ENCODE measurements at places on chromosomes 6 and 20.

GRCh38 chr6:140230282-140230681, 855.8 kb upstream of the CITED2 start:
- DNase-seq = no peak

DNA sequence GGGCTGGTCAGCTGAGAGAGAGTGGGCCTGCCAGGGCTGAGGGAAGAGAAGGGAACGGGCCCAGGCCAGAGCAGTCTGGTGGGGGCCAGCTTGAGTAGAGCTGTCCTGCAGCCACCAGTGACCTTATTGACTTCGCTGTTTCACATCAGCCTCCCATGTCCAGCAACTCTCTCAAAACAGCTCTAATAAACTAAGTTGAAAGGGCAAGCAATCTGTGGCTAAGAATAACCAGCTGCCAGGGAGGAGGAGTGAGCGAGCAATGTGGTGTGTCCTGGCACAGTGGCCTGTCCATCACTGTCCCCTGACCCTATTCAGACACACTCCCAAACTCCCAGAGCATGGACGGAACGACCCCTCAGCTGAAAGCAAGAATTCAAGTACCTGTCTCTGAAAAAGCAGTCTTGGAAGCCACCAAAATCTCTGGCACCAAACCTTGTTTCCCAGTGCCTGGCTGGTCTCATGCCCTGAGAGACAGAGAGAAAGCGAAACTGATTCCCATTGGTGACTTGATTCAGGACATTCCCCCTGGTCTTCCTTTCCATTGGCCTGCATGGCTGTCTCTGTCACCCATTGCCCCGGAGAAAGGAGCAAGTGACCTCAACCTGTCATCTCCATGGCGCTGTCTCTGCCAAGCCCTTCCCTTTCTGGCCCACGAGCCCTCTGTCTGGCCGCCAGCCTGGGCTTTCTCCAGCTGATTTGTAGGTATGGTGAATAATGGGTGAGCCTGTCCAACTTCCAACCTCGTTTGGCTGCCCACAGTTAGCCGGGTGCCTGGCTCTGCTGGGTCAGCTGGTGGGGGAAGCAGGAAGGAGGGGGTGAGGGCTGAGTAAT, at the start of gene DDO:
TSS of gene DDO (minus strand) at position 490 of the 831 bp plus-strand sequence. CDS start 2,113 bp downstream, outside the sequence.
- DNase-seq = no peak

DNA sequence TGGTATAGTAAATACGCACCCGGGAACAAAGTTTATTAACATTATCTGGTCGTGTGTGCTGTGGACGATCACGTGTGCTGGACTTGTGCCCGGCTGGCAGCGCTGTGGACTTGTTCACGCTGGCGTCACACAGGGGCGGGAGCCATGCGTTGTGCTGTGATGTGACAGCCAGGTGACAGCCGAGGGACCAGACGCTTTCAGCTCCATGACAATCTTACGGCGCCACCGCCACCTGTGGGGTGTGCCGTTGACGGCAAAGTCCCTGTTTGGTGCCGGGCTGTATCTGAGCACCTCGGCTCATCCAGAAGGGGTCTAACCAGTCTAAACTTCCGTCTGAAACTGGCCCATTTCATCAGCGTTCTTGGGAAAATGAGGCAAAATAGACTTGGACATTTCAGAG, 25.2 kb downstream of the DLL1 start:
- DNase-seq = no peak

DNA sequence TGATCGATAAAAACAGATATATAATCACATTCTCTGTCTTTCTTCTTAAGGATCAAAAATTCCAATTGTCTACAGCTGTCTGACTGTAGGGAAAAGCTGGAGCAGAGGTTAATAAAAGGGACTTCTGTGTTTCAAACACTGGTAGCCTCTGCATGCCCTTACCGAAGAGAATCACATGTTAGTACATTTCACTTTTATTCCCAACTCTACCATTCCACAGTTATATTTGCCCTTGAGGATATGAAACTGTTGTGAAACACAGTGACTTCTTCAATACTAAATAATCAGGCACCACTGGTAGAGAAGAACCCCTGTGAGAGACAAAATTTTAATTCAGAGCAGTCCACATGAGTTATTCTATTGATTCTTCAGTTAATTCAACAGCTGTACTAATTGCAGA, 1187.3 kb upstream of the CITED2 start:
- no peak for DNase-seq

GRCh38 chr6:170314983-170315382, 8.4 kb downstream of the FAM120B start:
- no peak for DNase-seq

DNA sequence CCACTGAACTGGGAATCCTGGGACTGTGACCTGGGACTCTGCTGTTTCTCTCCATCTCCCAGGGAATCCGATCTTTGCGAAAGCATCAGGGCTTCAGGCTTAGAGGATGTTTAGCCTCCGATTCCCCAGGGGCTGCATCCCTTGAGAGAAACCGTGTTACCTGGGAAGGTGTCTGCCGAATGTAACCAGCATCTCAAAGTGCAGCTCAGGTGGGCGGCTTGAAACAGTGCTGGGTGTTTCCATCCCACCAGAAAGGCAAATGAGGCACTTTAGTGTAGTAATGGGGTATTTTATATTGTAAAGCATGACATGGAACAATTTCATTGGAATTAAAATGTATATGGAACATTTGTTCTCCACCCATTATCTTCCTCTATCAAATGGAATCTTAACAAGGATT, 15.2 kb downstream of the CDH4 start:
- DNase-seq = no peak

GRCh38 chr6:154909821-154910220, 85.3 kb upstream of the TIAM2 start:
- DNase-seq = no peak

DNA sequence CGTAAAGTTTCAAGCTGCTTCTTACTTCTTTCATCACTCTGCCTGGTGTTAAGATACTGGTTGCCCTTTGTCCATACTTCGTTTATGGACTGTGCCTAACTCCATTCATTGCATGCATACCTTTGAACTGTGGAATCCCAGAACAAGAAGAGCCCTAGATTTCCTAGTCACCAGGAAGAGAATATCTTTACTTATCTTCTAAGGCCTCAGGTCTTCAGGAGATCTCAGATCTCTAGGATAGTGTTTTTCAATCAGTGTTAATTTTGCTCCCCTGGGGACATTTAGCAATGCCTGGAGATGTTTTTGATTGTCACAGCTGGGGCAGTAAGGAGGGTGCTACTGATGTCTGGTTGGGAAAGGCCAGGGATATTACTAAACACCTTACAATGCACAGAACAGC, 35.5 kb upstream of the GJA1 start:
- no peak for DNase-seq

- peak; percentile 3 for DNase-seq
Observed at GRCh38 chr20:36344517-36345132, 38.5 kb downstream of the DLGAP4 start.

DNA sequence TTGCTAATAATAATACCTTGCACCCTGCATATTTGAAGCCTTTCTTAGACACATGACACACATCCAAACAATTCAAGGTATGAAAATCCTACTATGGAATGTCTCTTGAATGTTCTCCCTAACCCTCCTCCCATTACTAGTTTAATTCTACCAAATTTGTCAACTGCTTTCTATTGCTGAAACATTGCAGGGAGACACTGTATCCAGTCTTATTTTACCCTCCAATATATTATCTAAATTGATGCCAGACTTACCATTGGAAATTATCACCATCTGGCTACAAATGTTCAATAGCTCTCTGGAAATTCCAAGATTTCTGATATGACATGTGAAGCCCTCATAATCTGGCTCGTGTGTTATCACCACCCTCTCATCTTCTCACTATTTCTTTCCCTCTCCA, 1027.3 kb upstream of the CITED2 start:
- DNase-seq = no peak

DNA sequence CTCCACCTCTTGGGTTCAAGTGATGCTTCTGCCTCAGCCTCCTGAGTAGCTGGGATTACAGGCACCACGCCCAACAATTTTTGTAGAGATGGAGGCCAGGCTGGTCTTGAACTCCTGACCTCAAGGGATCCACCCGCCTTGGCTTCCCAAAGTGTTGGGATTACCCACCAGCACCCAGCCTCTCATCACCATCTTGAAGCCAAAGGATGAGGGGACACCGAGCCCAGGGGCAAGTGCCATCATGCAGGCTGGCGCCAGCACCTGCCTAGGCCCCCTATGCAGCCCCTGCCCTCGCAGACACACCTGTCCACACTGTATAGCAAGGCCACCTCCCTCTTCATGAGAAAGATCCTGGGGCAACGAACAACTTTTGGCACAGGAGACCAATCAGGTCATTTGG, 5.3 kb upstream of the RBM38 start:
- DNase-seq = no peak

- no peak for DNase-seq
Observed at GRCh38 chr6:1403851-1404712, 14.7 kb downstream of the FOXF2 start.

DNA sequence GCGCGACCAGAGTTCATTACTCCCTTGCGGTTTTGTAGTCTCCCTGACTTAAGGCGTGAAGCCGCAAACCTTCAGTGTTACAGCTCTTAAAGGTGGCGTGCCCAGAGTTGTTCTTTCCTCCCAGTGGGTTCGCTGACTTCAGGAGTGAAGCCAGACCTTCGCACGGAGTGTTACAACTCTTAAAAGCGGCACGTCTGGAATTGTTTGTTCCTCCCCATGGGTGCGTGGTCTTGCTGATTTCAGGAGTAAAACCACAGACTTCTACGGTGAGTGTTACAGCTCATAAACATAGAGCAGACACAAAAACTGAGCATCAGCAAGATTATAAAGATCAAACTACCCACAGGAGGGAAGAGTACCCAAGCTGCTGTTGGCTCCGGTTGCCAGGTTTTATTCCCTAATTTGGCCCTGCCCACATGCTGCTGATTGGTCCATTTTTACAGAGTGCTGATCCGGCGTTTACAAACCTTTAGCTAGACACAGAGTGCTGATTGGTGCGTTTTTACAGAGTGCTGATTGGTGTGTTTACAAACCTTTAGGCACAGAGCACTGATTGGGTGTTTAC, 10.4 kb downstream of the TMEM14C start:
- DNase-seq = no peak

DNA sequence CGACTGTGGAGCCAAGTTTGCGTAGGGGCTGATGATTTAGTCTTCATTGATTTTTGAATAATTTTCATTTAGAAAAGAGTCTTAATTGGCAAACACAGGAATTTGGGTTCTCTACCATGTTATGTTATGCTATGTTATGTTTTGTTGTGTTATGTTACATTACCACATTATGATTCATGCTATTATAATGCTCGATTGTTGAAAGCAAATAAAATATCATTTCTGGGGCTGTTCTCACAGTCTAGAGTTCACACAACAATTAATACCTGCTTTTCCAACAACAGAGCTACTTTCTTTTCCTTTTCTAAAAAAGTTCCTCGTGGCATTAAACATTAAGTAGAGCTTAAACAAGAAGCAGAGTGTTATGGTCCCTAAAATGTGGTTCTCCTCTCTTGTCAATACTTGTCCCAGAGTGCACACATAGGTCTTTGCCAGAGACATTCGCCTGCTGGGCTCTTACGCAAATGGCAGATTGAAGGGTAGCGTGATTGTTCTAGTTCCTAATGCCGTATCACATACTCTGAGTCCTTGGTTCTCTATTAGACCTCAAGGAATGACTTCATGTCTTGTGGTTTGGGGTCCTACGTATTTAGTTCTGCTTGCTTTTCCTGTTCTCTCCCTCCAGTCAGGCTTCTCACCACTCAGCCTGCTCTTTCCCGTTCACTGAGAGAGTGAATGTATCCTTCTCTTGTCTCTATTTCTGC, 370.3 kb downstream of the CD109 start:
- no peak for DNase-seq

DNA sequence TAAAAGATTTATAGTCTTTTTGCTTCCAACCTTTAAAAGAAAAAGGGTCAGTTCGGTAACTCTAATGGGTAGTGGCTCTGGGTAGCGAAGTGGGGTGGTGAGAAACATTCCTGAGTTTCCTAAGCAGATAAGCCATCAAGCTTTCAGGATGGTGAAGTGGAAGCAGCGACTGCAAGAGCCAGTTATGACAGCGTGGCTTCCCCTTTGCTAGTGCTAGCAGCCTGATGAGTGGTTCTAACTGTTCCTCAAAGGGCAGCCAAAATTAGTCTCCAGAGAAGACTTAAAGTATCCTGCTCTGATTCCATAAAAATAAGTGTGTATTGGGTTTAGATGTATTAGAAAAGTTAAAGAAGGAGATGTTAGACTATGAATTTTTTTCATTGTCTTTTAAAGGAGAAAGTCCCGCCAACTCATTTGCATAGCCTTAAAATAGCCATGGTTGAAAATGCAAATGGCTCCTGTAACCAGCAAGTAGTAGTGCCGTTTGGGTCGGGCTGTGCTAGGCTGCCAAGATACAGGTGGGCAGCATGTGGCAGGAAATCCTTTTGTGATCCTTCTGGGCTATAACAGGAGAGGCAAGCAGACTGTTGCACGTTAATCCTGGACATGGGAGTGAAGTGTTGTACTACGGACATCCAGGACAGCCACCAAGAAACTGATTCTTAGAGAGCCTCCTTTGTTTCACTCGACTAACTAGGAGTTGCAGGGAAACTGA, 18.0 kb downstream of the ELOVL2 start:
- no peak for DNase-seq

GRCh38 chr6:99138445-99138844, 190.7 kb upstream of the FBXL4 start:
- no peak for DNase-seq

GRCh38 chr6:154542747-154543146, 32.3 kb upstream of the CNKSR3 start:
- DNase-seq = no peak

GRCh38 chr20:4861961-4862360, 139.3 kb downstream of the SLC23A2 start:
- DNase-seq = no peak

GRCh38 chr20:34537651-34538050, 20.9 kb upstream of the MAP1LC3A start:
- no peak for DNase-seq

- DNase-seq = no peak
Observed at GRCh38 chr6:75874224-75874623, 125.2 kb downstream of the MYO6 start.

- DNase-seq = no peak
Observed at GRCh38 chr6:32803416-32803815, 13.4 kb downstream of the HLA-DOB start.

DNA sequence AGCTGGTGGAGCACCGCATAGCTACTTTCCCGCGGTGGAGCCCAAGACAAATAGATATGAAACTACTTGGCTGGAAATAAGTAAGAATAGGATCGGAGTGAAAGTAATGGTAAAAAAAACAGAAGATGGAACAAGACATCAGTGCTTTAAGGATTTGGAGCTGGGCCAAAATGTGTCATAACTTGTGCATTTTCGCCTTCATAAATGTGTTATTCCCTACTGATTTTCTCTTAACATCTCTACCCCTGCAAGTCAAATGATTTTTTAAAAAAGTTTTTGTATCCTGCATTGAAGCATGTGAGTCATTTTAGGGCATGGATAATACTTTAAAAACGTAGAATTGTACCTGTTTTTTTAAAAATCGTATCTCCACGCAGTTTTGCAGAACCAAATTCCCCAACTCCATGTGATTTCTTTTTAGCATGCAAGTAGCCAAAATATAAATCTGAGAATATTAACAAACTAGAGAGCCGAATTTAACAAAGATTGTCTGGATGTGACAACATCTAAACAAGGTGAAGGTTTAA, 882 bp upstream of the FAM184A start:
- no peak for DNase-seq

GRCh38 chr6:151399679-151400078, 8.3 kb upstream of the ZBTB2 start:
- no peak for DNase-seq

Data from stimulated activated CD4-positive, alpha-beta T cell treated with anti-CD3 and anti-CD28 coated beads, Interleukin-12 subunit alpha, Interleukin-12 subunit beta, amount 100 ng/mL, for 24 hours (primary cell).